KBM-7 (cell line): ENCODE measurements at places on chromosomes 16 and 17.

DNA sequence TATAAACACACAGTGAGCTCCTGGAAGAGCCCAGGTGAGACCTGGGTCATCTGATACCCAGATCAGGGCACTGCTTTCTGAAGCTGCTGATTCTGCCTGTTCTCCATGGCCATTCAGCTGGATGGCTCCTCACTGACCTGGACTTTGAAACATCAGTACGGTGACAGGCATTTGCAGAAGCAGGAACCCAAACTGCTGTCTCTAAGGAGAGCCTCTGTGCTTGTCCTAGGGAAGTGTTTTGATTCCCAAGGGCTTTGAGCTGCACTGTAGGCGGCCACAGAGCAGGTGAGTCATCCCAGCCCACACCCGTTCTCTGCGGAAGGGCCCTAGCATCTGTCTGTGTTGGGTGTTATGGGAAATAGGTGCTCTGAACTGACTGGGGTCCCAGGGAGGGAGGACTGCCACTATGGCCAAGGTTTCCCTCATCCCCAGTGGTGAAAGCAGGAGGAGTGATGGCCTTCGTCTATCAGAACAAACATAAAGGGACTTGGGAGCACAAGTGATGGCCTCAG, 60.7 kb upstream of the ADCY9 start:
- peak; percentile 19 for DNase-seq

DNA sequence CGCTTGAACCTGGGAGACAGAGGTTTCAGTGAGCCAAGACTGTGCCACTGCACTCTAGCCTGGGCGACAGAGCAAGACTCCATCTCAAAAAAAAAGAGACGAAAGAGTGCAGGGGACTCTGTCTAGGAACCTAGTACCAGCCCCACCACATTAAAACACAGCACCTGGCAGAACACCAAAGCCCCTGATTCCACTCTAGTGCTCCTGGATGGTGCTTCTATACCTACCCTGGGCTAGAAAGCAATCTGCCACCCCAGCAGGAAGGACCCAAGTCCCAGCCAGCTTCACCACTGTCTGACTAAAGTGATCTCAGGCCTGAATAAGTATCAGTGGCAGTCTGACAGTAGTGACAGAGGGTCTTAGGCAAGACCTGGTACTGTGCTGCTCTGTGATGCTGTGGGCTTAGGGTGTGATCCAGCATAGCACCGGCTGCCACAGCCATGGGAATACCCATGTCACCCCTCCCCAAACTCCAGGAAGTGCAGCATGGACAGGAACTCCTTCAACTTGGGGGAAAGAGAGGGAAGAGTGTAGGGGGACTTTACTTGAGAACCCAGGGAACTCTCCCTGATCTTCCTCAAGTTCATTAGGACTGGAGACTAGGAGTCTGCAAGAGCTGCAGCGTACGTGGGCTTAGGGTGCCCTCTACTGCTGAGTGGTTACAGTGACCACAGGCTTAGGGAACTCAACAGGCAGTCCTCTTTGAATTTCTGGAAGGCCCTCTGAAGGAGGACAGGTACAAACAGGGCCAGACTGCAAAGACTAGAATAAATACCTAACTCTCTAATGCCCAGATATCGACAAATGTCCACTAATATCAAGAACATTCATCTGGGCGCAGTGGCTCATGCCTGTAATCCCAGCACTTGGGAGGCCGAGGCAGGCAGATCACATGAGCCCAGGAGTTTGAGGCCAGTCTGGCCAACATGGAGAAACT, 30.0 kb upstream of the RNF43 start:
- peak; percentile 88 for DNase-seq

DNA sequence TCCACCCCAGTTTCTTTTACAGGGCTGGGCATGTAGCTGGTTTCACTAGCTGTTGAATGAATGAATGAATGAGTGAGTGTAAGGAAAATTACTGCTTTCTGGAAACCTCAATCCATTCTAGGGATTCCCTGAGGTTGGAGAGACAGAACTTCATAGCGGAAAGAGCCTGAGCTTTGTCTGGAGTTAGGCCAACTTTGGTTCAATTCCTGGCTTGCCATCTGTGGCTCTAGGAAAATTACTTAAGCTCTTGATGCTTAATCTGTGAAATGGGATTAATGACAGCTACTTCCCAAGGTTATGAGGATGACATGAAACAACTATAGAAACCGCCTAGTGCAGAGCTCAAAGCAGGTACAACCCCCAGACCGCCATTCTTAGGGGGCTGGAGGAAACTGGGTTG, 76.3 kb upstream of the AXIN2 start:
- no peak for DNase-seq

DNA sequence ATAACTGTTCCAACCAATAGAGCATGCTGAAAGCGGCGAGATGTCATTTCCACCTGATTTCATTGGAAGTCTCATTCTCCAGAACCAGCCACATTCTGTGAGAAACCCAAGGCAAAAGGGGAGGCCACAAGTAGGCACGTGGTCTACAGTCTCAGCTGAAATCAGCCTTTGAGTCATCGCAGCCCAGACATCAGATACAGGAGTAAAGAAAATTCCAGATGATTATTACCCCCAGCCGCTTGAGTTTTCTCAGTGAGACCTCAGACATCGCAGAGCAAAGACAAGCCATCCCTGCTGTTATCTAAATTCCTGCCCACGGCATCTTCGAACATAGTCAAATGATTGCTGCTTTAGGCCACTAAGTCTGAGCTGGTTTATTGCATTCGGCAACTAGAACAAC, 23.1 kb downstream of the STAT3 start:
- DNase-seq = no peak

DNA sequence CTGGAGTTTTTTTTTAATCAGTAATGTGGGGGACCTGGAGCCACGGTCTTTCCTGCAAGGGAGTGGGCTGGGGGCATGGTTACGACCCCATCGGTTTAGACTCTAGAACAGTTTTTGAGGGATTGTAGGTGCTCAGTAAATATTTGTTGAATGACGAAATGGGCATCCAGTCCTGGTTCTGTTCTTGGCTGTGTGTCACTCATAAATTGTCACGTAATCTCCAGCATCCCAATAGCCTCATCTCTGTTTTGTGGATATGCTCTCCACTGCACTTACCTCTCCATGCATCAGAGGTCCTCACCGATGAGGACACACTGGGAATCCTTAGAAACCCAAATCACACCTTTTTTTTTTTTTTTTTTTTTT, 497 bp upstream of the SLC38A7 start:
- DNase-seq = no peak

- no peak for DNase-seq
Observed at GRCh38 chr16:16863672-16864071, 484.7 kb downstream of the NPIPA7 start.

- no peak for DNase-seq
Observed at GRCh38 chr17:36509272-36509985, 22.9 kb downstream of the ZNHIT3 start.

- no peak for DNase-seq
Observed at GRCh38 chr16:84795329-84796053, 24.3 kb upstream of the CRISPLD2 start.
